Glutamatergic neuron (in vitro differentiated cells): ENCODE measurements at places on chromosomes 16 and 17.
A peak's percentile ranks its signal among the peaks of the same experiment; 100 is the strongest.

DNA sequence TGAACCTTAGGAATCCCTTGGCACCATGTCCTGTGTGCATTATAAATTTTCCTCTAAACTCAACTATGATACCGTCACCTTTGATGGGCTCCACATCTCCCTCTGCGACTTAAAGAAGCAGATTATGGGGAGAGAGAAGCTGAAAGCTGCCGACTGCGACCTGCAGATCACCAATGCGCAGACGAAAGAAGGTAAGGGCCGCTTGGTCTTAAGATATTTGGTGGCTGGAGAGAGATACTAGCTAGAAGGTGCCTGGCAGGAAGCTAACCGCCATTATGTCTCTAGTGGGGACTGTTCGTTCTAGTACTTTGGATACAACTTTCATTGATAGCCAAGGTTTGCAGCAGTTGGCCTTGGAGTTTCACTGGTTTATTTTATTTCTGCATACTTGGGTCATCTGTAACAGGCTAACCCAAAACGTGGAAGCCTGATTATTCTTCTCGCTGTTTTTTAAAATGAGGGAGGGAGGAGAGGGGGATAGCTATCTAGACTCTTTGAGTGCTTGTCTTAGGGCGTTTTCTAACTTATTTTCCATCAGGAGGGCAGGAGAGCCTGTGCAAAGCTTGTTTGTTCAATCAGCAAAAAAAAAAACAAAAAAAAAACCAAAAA, 1.3 kb downstream of the RBBP6 start:
- DNase-seq: no peak

DNA sequence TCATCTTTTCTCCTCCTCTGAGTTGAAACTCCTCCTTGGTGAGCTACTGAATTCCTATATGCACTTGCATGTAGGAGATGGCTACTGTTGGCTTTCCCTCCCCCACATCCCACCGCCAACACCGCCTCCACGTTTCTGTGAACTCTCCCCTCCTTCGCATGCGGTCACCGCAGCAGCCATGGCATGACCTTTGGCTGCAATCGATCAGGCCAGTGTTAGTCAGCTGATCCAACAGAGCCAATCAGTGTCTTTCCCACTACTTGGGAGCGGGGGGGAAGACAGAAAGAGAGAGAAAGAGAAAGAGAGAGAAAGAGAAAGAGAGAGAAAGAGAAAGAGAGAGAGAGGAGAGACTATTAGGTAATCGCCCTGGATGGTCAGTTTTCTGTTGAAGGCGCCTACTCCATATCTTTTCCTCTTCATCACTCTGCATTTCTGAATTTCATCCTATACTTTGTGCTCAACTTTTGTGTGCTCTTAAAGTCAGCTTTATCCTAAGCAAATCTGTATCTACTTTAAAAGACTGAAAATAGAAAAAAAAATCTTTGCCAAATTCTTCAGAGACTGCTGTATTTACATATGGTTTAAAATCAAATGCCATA, 22.7 kb downstream of the ASGR1 start:
- no peak for DNase-seq

DNA sequence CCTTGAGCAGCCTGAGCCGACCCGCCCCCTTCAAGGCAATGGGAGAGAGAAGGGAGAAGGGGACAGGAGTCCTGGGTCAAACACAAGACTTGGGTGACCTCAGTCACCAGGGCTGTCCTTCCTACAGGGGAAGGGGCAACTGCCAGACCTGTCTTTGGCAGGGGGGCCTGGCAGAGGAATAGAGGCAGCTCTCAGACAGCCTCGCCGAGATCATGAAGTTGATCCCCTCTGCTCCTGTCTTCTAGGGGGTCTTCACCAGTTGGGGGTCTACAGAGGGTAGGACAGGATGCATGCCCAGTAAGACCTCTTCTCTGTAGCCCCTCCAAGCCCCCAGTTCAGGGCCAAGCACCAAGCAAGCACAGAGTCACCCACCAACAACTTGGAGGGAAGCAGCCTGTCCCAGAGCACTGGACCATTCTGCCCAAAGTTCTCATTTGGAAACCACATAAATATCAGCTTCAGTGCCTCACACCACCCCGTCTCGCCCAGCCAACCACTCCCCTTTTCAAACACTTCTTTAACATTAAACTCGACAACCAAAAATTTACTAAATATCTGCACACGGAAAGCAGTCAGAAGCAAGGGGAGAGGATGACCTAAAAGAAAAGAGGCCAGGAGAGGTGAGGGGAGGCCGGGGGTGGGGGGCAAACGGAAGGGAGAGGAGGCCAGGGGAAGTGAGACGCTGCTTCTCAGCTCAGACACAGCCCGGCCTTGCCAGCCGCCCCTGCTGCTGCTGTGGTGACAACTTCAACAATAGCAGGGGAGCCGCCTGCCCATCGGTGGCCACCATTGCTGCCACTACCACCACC, 7.7 kb downstream of the DOK4 start:
- no peak for DNase-seq

- no peak for DNase-seq
Measured at GRCh38 chr17:81867170-81867990, 3.8 kb downstream of the ARHGDIA start.

DNA sequence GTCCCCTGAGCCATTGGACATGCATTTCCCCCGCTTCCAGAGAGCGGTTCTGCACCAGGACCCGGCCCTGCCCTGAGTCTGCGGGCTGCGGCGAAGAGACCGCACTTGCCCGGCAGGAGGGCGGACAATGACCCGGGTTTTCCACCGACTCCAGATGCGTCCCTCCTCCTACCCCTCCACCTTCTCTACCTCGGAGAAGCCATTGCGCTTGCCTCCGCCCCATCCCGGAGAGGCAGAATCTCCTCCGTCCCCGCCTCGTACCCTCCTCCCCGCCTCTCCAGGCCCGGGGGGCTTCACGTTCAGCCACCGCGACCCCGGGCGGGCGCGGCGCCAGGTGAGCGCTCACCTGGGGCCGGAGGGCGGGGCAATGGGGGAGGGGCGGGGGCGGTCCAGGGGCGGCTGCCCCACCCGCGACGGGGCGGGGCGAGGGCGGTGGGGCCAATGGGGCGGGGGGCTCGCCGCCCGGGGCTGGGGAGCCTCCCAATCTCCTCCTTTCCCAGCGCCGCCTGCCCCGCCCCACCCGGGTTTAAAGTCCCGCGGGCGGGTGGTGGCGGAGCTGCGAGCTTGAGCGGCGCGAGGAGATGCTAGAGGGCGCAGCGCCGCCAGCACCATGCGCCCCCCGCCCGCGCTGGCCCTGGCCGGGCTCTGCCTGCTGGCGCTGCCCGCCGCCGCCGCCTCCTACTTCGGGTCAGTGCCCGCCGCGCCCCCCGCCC, at the start of gene WNT9B:
TSS of gene WNT9B (plus strand) at position 555 of the 713 bp plus-strand sequence. CDS start at position 611, 56 bp downstream.
- peak; percentile 51 for DNase-seq

- DNase-seq: no peak
Measured at GRCh38 chr17:21129023-21129681, 2.4 kb downstream of the DHRS7B start.

- DNase-seq: no peak
Measured at GRCh38 chr16:97822-98221, 19.8 kb downstream of the MPG start.

DNA sequence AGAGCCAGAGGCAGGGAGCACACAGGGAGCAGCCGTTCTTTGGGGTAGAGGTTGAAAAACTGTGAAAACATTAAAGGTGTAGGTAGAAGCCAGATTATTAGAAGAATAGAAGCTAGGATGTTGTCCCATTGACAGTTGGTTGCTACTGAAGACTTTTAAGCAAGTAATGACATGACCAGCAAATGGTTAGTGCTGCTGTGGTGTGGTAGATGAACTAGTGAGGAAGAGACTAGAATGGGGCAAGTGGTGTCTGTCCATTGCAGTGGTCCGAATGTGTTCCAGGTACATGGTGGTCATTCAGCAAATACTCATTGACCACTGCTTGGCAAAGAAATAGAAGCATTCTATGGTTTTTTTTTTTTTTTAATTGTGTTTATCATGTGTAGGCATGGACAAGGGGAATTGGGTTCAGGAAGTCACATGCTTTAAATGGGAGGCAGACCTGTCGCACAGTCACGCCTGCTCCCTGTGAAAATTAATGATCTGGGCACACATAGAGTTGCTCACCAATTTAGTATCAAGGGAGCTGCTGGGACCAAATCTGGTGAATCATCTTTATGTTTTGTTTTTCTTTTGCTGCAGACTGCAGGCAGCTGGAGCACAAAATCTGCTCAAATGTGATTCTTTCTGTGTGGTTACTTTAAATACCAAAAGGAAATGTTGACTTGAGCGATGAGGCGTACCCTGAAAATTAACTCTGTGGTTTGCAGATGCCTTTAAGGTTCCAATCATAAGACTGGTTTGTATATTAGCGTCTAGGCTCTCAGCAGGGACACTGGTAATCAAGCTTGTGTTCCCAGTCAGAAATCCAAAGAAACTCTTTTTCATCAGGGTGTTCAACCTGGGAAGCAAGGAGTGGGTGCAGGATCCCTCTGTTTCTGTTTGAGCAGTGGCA, 30.7 kb downstream of the YPEL2 start:
- no peak for DNase-seq

- DNase-seq: peak; percentile 24
Measured at GRCh38 chr16:55915096-55915827, 40.1 kb upstream of the CES5A start.

GRCh38 chr17:33498069-33498468, 205.0 kb upstream of the ASIC2 start:
- no peak for DNase-seq

- no peak for DNase-seq
Measured at GRCh38 chr16:2243031-2243528, 6.8 kb downstream of the DNASE1L2 start.

GRCh38 chr17:33292201-33292980, 704 bp downstream of the ASIC2 start:
- DNase-seq: peak; percentile 59

DNA sequence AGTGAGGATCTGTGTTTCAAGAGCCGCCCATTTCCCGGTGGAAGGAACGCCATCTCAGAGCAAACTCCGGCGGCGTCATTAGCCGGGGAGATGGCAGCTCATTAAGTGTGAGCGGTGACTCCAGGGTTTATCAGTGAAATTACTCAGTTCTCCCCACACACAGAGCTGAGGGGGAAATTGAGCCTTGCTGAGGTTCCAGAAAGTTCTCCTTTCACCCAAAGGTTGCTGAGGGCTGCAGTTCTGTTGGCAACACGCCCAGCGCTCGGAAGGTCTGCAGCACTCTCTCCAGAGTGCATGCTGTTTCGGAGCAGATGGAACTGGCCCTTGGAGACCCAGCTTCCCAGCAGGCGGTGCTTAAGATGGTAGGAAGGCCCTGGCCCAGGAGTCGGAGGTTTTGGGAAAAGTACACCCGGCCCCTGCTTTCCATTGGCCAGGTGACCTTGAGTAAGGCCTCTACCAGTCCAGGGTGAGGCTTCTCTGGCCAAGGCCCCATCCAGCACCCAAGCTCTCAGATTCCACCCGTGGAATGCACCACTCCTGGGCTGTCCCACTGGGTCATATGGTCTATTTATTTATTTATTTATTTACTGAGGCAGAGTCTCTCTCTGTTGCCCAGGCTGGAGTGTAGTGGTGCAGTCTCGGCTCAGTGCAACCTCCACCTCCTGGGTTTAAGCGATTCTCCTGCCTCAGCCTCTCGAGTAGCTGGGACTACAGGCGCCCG, 167.7 kb upstream of the CIBAR2 start:
- no peak for DNase-seq

GRCh38 chr17:80242505-80242904, 18.1 kb upstream of the RNF213 start:
- no peak for DNase-seq

DNA sequence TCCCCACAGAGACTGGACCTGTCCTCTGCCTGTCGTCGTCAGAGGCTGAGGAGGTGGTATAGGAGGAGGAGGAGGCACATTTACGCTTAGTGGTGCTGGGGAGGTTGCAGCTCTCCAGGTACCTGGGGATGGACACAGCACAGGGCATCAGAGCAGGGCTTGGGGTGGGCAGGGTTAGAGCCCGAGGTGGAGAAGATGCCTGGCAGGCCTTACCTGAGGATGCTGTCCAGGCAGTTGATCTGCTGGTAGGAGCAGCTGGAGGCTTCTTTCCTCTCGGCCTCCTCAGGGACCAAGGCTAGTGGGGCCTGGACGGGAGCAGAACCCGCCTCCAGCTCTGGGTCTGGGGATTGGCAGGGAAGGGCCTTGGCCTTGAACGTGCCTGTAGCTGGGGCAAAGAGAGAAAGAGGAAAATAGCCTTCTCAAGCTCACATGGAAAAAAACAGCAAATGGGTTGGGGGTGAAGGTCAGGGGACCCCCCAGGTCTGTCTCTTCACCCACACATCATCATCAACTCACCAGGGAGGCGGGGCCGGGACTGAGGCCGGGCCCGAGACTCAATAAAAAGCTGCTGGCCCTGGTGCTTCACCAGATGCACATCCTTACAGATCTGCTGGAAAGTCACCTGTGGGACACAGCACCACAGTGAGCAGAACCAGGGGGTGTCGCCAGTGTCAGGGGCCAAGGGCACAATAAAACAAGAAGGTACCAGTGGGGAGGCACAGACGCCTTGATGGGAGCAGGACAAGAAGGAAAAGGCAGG, 5.6 kb downstream of the PER1 start:
- no peak for DNase-seq

GRCh38 chr17:4786106-4786511, at the start of gene VMO1:
TSS of gene VMO1 (minus strand) at chr17:4786364. CDS start at chr17:4786352, 12 bp downstream.
- peak; percentile 58 for DNase-seq

GRCh38 chr16:2001456-2002355, 7.9 kb downstream of the ZNF598 start:
- DNase-seq: no peak

GRCh38 chr16:56732366-56732765, 2.4 kb downstream of the NUP93 start:
- DNase-seq: no peak

- DNase-seq: peak; percentile 59
Measured at GRCh38 chr16:73778887-73779286, 517.7 kb upstream of the PSMD7 start.

DNA sequence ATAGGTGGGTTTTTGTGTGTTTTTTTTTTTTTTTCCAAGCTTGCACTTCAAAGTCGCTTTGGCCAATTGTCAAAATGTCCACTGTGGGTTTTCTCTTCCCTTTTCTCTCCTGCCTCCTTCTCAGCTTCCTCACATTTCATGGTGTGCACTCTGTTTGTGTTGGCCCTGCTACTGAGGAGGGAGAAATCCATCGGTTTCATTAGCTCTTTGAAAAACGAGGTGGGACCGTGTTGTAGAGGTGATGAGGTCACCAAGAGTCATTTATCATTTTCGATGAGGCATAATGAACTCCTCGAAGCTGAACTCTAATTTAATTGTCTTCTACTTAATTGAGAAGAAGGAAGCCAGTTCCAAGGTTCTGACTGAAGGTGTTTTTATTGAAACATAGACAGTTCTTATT, 174.4 kb upstream of the TOX3 start:
- DNase-seq: no peak

DNA sequence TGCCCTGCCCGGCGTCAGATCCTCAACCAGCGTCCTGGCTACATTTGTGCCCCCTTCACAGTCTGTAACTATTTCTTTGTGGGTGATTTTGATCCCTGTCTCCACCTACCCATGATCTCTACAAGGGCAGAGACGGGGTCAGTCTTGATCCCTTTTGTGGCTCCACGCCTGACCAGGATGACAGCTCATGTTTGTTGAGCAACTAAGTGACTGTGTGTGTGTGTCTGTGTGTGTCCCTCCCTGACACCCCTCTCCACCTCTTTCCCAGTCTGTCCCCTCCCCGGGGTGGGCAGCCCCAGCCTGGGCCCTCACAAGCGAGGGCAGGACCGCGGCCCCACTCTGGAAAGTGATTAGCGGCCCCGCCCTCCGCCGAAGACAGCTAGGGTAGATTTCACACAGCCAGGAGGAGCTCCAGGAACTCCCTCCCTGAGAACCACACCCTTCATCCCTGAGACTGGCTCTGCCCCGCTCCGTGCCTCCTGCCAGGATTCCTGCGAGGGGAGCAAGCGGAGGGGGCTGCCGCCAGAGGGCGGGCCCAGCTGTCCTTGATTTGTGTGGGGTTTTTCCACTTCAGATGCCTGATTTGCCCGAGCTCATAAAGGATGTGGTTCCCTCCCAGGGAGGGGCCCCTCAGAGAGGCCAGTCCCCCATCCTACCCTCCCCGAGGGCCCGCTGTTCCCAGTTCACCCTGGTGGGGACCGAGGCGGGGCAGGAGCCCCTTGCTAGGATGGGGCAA, 5.3 kb upstream of the HS3ST6 start:
- peak; percentile 77 for DNase-seq
